ENCODE measurements at places on chromosomes 12 and 14.

DNA sequence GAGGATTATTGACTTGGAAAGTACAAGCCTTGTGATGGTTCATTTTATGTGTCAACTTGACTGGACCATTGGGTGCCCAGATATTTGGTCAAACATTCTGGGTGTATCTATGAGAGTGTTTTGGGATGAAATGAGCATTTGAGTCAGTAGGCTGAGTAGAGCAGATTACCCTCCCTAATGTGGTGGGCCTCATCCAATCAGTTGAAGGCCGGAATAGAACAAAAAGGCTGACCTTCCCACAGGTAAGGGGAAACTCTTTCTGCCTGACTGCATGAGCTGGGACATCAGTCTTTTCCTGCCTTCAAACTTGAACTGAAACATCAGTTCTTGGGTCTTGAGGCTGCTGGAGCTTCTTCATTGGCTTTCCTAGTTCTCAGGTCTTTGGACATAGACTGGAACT, 98.1 kb downstream of the ANO2 start:
- no peak for DNase-seq

GRCh38 chr12:80187660-80188090, 88.3 kb downstream of the OTOGL start:
- peak; percentile 44 for DNase-seq

DNA sequence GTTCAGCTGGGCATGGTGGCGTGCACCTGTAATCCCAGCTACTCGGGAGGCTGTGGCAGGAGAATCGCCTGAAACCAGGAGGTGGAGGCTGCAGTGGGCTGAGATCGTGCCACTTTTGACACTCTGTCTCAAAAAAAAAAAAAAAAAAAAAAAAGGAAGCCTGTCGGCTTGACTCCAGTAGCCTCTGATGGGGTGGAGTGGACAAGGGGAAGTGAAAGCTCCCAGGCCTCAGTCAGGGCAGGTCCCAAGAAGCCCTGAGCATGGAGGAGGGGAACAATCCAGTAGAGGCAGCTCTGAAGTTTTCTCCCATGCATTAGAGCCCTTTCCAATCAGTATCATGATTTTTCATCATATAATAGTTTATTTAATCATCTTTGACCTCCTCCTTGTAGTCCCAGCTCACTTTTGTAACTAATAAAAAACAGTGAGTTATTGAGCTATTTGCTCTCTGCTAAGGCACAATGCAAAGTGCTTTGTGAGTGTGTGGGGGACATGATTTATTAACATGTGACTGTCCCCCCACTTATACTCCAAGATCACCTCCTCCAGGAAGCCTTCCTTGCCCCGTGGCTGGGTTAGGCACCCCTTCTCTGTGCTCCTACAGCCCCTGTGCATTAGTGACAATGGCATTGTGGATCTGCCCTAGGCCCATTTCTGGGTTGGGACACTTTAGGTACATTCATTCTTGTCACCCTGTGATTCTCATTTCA, 4.7 kb upstream of the SSH1 start:
- no peak for DNase-seq

GRCh38 chr14:61559641-61560201, 135.6 kb upstream of the HIF1A start:
- DNase-seq, result no peak

DNA sequence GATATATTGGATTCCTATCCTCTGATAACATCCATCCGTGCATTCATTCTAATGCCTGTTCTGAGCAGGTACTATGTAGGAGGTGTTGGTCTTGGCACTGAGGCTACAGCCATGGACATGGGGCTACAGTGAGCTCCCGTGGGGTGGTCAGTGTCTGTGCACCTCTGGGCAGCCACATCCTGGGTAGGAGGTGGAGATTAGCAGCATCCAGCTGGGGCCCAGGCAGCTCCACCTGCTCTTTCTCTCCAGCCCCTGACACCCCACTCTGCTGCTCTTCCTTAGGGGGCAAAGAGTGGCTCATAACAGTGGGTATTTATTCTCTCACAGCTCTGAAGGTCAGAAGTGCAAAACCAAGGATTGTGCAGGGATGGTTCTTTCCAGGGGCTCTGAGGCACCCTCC, 292.0 kb upstream of the SFSWAP start:
- no peak for DNase-seq

GRCh38 chr14:69879175-69880043, at the start of gene SMOC1:
SMOC1 (plus strand) TSS chr14:69879416; CDS start chr14:69879679, 263 bp downstream.
- peak; percentile 82 for DNase-seq

DNA sequence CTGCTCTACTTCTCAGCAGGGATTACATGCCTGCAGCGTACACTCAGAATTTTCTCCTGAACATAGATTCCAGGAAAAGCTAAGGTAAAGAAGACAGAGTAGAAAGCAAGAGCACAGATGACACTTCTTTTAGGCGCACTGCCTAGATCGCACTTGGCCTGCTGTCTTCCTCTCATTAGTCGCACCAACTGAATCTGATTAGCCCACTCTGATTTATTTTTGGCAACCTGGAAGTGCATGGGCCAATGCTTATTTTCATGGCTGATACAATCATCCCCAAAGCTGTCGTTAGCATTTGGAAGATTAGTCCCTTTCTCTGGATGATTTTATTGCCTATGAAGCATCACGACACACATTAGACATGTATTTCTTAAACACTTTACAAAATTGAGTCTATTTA, 152.5 kb downstream of the PTPRO start:
- DNase-seq, result no peak

- DNase-seq, result no peak
Measured at GRCh38 chr14:24083462-24083861, 10.6 kb upstream of the PCK2 start.

DNA sequence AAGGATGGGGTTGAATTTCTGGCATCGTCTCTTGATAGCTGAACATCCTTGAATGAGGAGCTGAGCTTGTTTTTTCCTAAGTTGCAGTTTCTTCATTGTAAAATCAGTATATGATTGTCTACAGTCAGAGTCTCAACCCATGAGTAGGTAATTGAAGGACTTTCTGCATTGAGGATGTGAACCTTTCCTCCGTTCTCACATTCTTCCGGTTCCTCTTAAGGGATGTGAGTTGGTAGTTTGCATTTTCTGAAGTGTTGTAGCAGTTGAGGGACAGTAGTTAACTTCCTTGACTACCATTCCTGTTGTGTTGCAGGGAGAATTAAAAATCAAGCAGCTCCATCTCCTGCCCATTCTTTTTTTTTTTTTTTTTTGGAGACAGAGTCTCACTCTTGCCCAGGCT, 19.1 kb downstream of the TPCN1 start:
- no peak for DNase-seq

- DNase-seq, result no peak
Measured at GRCh38 chr14:70392676-70393075, 24.2 kb downstream of the SYNJ2BP start.
